ENCODE measurements at places on chromosomes 13 and 19. TPM values are rescaled to one million over a fixed set of nuclear protein-coding genes. Genes with fewer than 3 reads are reported as not detected.

The CAPS gene
- 0.74 TPM for total RNA-seq

The KLK14 gene
- 0.55 TPM for total RNA-seq

The S1PR4 gene
- 0.14 TPM for total RNA-seq

The CPT1C gene
- total RNA-seq, result 14.5 TPM

The ZIC2 gene
- 5.2 TPM for total RNA-seq

The CAPN12 gene
- total RNA-seq, result 6.1 TPM

The ZNF844 gene
- total RNA-seq, result not detected

The PALM gene
- 14.8 TPM for total RNA-seq

The GPR12 gene
- total RNA-seq, result not detected

The OR10H1 gene
- total RNA-seq, result not detected

The APOC4 gene
- not detected for total RNA-seq

The NLRP4 gene
- not detected for total RNA-seq

The COX6B2 gene
- 1.0 TPM for total RNA-seq

The EID2 gene
- total RNA-seq, result 40.3 TPM

The PSG7 gene
- total RNA-seq, result 0.16 TPM

The FFAR2 gene
- not detected for total RNA-seq

The GFY gene
- total RNA-seq, result 0.08 TPM

The ELAVL1 gene
- 66.7 TPM for total RNA-seq

The CUL4A gene
- 54.7 TPM for total RNA-seq

The SNRPA gene
- total RNA-seq, result 146 TPM

The FPR3 gene
- not detected for total RNA-seq

The CABP5 gene
- total RNA-seq, result not detected

The ZNF211 gene
- total RNA-seq, result 5.3 TPM

The ZNF296 gene
- 14.8 TPM for total RNA-seq

The FPR1 gene
- total RNA-seq, result 0.13 TPM

The MCEMP1 gene
- total RNA-seq, result not detected

The CD37 gene
- total RNA-seq, result not detected

The GAPDHS gene
- not detected for total RNA-seq
